ENCODE measurements at places on chromosomes 13 and 19.

GRCh38 chr19:2195914-2196313 lies 32.2 kb downstream of the DOT1L start:
- DNase-seq: no peak

DNA sequence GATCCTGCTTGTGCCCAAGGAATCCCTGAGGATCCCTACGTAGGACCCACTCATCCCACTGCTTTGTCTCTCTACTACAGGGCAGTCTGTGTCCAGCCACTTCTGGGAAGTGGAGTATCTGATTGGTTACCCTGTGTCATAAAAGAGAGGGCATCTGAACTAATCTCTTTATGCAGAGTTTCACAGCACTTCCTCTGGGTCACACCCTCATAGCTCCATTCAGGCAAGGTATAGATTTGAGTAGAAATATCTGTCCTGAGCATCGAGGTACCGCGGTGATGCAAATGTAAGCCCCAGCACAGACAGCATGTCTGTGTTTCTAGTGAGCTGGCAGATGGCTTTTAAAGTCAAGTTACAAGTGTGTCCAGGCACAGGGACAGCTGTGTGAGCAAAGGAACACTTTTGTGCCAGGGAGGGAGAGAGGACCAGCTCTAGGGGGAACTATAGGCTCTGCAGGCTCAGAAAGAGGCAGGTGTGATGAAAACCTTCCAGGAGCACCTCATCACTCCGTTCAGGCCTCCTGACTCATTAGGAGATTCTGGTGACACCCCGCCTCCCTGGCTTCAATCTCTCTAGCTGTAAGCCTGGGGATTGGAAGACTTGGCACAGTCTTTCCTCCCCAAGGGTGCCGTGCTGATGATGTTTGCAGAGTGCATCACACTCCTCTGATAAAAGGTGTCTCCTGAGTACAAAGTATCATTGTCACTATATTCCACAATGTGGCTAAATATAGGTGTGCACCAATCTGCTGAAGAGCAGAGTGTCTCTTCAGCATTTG lies 84.3 kb upstream of the UBL3 start:
- DNase-seq: no peak

DNA sequence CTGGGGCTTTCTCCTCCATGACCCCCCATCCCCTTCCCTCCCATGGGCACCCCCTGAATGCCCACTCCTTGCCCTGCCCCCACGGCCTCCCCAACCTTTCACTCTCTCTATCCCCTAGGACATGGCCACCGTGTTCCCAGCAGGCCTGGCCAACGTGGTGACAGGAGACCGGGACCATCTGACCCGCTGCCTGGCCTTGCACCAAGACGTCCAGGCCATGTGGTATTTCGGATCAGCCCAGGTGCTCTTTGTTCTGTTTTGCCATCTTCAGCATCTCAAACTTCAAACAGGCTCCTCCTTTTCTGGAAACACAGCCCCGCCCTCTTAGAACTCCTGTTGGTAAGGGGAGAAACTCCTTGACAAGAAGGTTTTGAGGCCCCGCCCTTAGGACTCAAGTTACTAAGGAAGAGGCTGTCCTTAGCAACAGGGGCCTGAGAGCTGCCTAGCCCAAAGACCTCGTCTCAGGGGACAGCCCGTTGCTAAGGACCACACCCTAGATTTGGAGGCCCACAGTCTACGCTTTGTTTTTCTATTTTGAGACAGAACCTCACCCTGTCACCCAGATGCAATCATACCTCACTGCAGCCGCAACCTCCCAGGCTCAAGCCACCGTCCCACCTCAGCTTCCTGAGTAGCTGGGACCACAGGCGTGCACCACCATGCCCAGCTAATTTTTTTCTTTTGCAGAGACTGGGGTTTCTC lies 5.1 kb upstream of the FLT3LG start:
- DNase-seq: peak; percentile 85

- DNase-seq: no peak
These were observed 30.9 kb downstream of the LAMP1 start for GRCh38 chr13:113327766-113328471.

DNA sequence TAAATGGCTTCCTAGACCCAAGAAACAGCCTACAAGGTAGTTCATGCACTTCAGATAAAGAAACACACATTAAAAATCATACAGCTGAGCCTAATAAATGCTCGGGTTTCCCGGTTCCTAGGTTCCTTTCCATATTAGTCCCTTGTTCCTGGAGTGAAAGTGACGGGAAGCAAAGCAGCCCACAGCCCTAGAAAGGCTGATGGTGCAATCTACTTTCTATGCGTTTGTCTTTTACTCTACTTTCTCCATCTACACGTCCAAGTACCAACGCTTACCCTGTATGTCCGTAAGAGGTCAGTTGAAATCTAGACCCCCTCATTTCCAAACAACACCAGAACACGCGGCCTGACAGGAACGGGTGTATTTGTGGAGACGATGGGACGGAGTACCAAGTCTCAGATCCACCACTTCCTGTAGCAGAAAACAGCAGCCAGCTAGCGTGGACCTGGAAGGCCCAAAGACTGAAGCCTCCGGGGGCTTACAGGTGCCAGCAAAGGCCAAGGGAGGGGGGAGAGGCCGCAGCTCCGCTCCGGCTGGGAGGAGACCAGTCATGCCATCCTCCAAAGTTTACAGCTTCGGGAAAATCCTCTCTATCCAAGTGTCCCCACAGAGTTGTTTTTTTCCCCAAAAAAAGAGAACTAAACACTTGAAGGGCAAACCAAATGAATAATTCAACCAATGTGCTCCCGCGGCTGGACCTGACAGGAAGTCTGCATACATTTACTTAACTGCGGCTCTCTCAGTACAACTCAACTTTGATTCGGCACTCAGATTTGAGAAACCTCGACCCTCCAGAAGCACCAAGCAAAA lies 34.1 kb downstream of the STK24 start:
- no peak for DNase-seq

DNA sequence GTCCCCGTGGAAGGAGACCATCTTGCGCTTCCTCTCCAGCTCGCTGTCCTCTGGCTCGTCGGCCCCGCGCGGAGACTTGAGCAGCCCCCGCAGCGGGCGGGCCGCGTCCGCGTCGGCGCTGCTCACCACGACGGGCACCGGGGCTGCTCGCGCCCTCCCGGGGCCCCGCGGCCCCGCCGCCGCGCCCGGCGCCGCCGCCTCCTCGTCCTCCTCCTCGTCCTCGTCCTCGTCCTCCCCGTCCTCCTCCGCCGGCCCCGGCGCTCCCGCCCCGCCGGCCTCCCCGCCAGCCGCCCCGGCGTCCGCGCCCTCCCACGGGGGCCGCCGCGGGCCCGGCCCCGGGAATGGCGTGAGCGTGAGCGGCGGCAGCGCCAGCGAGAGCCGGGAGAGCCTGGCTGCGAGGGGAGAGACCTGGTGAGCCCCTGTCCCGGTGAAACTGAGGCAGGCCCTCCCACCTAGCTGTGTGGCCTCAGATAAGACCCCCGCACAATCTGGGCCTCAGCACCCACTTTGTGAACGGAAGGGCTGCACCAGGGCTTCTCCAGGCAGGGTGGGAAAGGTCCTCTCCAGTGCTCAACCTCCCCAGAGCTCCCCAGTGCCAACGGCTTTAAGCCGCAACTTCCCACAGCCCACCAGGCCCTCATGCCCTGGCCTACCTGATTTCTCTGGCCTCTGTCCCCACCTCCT lies 17.8 kb downstream of the LMTK3 start:
- DNase-seq: no peak

DNA sequence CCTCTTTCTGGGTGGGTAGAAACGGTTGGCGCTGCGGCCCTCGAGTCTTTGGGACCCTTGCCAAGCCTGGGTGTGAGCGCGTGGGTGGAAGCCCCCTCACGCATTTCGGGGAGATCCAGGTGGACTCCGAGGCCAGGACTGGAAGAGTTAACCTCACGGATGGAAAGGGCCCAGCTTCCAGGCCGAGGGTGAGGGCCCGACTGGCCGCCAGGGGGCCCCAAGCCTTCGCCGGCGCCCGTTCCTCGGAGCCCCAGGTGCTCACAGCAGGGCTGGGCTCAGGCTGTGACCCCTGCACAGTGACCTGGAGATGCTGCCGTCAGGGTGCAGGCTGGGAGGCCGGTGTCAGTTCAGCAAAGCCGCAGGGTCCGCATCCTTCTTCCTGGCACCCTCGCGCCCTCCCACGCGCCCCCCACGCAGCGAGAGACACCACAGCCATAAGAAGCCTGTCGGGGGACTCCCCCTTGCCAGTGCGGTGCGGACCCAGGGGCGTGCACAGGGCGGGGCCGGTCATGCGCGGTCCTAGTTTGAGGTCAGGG lies 34.2 kb upstream of the TMEM255B start:
- peak; percentile 85 for DNase-seq

DNA sequence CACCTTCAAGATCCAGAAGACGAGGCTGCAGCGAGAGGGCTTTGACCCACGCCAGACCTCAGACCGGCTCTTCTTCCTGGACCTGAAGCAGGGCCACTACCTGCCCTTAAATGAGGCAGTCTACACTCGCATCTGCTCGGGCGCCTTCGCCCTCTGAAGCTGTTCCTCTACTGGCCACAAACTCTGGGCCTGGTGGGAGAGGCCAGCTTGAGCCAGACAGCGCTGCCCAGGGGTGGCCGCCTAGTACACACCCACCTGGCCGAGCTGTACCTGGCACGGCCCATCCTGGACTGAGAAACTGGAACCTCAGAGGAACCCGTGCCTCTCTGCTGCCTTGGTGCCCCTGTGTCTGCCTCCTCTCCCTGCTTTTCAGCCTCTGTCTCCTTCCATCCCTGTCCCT lies 7.0 kb upstream of the PGLS start:
- DNase-seq: no peak

DNA sequence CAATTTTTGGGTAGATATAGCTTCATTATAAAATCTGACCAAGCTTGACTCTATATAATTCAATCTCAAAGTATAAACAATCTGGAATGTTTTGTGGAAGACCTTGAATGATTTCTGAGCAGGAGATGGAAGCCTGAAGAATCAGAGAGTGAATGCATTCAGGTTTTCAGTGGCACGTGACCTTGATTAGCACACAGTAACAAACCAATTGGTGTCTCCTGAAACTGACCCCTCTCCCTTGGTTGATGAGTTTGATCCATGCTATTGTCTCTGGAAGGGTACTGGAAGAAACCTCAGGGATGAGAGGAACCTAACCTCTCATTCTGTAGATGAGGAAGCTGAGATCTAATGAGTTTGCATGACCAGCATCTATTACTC lies 39.6 kb downstream of the PCDH8 start:
- DNase-seq: no peak

DNA sequence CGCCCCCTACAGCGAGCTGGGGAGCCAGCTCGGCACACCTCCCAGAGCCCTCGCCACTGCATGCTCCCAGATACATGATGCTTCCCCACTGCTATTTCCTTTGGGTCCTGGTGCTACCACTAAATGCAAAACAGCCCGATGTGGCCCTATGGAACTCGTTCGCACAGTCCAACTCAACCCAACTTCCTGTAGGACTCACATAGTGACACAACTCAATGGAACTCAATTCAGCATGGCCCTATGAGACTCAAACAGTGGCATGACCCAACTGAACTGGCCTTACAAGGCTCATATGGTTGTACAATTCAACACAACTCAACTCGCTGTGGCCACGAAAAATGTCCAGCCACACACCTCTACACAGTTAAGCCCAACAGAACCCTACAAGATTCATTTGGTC lies 3.5 kb downstream of the KCNA7 start:
- DNase-seq: no peak

- DNase-seq: no peak
These were observed 11.1 kb downstream of the GRAMD1A start for GRCh38 chr19:35011091-35011689.

DNA sequence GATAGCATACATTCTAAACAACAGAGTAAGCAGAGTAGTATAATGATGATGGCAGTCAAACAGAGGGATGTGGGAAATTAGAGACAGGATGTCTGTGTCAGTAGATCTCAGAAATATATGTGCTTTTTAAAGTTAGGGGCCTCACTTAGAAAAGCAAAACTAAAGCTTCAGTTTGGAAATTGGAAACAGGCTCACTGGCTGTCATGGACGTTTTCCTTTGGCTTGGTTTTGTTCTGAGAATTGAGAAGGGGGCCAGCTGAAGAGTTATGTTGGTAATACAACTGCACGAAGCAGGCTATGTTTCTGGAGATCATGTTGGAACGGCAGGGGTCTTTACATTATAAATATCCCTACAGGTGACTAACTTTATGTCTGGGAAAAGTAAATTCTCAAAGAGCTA lies 261.3 kb downstream of the LMO7 start:
- DNase-seq: no peak

GRCh38 chr13:28468023-28468915 lies 26.7 kb downstream of the FLT1 start:
- DNase-seq: no peak

GRCh38 chr19:57288373-57288772 lies 8.1 kb downstream of the ZNF460 start:
- no peak for DNase-seq

- no peak for DNase-seq
These were observed 43.2 kb upstream of the ALOX5AP start for GRCh38 chr13:30692113-30692512.

DNA sequence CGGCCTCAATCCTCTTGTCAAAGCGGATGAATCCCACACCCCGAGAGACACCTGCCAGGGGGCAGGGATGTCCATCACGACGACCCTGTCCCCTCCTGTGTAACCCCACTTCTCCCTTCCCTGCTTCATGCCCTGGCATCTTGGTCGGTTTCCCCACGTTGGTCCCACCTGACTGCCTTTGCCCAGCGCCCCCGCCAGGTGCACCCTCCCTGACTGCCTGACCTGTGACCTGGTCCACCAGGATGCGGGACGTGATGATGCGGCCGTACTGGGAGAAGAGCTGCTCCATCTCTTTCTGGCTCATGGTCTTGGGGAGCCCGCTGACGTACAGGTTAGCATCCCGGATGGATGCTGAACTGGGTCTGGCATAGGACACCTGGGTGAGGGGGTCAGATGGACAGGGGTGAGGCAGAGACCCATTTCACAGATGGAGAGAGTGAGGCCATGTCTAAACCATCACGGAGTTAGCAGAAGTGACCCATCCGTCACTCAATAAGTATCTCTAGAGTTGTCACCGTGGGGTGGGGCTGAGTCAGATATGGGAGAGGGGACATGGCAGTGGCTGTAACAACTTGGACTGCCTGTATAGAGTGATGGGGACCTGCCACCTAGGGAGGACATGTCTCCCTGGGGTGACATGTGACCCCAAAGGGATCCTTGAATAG lies 22.5 kb downstream of the ELAVL3 start:
- DNase-seq: no peak

GRCh38 chr19:50320596-50320995 lies 8.6 kb downstream of the KCNC3 start:
- no peak for DNase-seq
